Small intestine (tissue), 16 donors: ENCODE measurements at places on chromosomes 6 and 20. TPM values are rescaled to one million over a fixed set of nuclear protein-coding genes. Genes with fewer than 3 reads are reported as not detected.
A peak's percentile ranks its signal among the peaks of the same experiment; 100 is the strongest.

GRCh38 chr20:37669062-37669772 lies 24.6 kb upstream of the CTNNBL1 start:
- DNase-seq: no peak

GRCh38 chr6:110547266-110547964 lies 71.0 kb upstream of the SLC22A16 start:
- DNase-seq: no peak

DNA sequence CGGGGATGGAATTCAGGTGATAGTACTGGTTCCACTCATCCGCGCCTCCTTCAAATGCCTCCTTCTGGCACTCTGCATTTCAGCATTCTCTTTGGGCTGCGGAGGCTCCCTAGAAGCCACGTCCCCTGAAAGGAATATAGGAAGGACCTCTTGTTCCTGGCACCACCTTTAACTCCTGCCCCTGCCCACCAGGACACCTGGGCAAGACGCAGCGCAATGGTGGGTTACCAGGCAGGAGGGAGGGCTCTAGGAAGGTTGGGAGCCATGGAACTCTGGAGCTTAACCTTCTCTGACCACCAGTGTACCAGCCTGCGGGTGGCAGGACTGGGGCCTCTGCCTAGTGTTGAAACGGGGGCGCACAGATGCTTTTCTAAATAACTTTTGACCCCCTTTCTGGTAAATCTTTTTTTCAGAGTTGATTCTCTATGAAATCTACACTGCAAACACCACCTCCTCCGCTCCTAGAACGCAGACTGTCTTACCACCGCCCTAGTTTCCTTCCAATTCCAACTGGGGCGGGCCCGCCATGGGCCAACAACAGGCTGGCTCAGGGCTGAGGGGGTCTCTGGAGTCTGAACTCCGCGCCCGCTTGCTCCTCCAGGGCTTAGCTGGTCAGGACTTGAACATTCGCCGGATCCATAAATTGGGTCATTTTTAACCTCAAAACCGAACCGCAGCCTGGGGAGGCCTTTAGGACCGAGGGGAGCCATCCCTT lies 871 bp upstream of the SYNDIG1 start:
- no peak for DNase-seq

- no peak for DNase-seq
Observed at GRCh38 chr6:109672175-109672574, 18.8 kb downstream of the AK9 start.

SNRPB gene
- 147 TPM for polyA plus RNA-seq

DNA sequence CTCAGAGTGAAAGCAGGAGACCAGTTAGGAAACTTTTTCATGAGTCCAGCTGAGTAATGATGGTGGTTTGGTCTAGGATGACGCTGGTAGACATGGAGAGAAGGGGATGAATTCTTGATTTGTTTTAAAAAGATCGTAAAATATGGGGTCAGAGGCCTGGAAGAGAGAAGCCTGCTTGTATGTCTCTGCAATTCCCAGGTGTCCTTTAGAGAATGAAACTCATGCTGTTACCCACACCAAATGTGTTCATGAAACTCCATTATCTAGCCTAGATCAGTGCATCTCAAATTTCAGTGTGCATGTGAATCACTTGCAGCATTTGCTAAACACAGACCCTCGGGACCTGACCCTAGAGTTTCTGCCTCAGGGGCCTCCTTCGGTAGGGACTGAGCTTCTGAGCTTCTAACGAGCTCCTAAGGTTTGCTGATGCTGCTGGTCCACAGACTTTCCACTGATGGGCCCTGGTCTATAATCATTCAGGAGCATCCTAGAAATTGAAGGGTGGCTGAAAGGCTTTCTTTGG lies 302.0 kb upstream of the PLCB4 start:
- DNase-seq: no peak

DNA sequence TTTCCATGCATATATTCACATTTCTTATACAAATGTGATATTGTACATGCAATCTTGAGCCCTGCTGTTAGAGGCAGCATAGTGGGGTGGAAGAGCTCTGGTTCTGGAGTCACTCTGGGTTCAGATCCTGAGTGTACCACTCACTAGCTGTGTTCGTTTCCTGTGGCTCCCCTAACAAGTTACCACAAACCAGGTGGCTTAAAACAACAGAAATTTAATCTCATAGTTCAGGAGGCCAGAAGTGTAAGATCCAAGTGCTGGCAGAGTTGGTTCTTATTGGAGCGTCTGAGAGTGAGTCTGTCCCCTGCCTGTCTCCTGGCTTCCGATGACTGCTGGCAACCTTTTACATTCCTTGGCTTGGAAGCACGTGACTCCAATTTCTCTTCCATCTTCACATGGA lies 115.6 kb downstream of the MAP3K7 start:
- peak; percentile 10 for DNase-seq

DNA sequence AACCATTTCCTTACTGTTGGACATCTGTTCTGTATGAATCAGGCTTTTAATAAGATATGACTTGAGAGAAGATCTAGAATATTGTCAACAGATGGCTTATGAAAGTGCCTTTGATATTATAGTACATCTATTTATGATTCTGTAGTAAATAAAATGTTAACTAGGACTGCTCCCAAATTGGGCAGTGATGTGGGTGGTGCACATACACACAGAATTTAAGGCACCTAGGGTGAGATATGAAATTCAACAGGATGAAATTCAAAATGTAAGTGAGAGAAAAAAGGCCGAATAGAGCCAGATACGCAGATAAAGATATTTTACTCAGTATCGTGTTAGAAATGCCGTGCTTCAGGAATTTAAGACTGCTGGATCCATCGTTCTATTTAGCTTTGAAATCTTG lies 26.3 kb downstream of the FAM50B start:
- DNase-seq: no peak

DNA sequence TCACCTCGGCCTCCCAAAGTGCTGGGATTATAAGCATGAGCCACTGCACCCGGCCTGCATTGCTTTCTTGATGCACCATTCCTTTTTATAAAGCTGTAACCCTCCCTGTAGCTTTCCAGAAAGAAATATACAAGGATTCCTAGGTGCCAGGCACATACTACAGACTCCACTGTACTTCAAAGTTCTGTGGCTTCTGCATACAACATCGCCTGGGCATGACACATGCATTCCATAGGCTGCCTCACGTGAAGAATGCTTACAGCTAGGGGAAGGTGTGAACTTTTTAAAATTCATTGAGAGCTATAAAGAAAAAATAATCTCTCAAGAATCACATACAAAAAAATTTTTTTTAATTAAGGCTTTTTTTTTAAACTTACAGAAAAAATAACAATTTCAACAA lies 50.2 kb downstream of the TRAM2 start:
- DNase-seq: no peak

DNA sequence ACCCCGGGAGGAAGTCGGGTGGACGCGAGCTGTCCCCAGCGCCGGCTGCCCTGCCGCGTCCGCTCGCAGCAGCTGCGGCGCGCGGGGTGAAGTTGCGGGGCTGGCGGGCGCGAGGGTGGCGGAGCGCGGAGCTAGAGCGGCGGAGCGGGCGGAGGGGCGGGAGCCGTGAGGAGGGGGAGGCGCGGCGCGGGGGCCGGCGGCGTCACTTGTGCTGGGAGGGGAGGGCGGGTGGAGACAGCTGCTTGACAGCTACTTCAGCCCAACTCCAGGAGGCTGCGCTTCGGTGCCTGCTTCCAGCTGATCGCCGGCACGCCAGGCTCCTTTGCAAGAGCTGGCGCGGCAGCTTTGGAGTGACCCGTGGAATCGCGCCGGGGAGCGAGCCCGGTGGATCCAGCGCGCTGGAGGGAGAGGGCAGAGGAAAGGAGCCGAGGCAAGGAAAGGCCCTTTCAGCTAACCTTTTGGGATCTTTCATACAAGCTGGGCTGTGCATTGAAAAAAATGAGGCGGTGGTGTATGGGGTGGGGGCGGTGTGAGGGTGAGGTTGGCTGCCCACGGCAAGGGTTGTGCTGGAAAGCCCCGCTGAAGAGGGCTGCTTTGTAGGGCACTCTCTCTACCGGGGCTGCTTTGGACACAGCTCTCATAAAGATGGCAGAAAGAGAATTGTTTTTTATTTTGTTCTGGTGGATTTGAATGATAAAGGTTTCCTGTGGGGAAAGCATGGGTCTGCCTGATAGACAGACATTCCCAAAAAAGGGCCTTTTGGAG lies 24.6 kb downstream of the RIPOR2 start:
- peak; percentile 65 for DNase-seq

DNA sequence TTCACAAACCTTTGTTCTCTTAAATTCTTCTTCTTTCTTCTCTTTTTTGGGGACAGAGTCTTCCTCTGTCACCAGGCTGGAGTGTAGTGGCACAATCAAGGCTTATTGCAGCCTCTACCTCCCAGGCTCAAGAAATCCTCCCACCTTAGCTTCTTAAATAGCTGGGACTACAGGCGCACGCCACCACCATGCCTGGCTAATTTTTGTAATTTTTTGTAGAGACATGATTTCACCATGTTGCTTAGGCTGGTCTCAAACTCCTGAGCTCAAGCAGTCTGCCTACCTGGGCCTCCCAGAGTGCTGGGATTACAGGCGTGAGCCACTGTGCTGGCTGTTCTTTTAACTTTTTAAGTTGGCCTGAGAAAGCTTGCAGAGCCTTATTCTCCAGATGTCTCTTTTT lies 48.0 kb downstream of the NCOA3 start:
- no peak for DNase-seq

- no peak for DNase-seq
Observed at GRCh38 chr6:16922282-16922681, 161.0 kb upstream of the ATXN1 start.

GRCh38 chr20:50110141-50111047 lies 2.6 kb downstream of the UBE2V1 start:
- peak; percentile 65 for DNase-seq

KCNB1 gene
- polyA plus RNA-seq: 1.2 TPM

TINAG gene
- 13.4 TPM for polyA plus RNA-seq

DNA sequence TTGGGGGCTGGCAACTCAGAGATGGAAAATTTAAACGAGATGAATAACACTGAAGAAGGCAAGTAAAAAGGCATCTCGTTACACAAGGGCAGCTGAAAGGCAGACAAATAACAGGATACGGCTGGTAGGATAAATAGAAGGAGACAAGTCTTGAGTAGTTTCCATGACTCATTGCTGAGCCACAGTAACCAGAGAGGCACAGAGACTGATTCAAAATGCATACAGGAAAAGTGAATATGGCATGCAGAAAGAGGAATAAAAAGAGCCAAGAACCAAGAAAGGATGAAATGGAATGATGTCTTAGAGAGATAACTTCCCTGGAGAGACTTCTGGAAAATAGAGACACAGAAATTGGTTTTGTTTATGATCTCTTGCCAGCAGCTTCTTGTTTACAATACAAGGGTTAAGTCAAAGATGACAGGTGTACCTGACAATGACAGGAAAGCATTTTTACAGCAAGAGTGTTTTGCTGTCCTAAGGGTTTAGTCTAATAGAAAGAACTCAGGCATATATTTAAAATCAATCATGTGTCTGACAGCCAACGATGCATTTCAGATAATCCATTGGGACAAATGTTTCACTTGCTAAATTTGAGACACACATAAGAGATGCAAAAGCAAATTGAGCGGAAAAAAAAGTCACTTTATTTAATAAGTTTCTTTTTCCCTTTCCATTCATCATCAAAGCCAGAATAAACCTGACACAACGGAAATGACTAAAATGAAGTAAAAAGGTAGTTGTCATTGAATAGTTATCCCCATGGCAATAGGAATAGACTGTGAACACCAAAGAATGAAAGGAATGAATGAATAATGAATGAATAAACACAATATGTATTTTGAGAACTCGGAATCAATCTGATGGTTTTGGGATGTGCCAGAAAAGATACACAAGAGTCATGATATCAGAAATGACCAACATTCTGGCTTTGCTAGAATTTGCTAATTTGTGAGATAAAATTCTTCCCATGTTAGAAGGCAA lies 68.0 kb upstream of the KCNQ5 start:
- no peak for DNase-seq

TP53TG5 gene
- not detected for polyA plus RNA-seq

DNA sequence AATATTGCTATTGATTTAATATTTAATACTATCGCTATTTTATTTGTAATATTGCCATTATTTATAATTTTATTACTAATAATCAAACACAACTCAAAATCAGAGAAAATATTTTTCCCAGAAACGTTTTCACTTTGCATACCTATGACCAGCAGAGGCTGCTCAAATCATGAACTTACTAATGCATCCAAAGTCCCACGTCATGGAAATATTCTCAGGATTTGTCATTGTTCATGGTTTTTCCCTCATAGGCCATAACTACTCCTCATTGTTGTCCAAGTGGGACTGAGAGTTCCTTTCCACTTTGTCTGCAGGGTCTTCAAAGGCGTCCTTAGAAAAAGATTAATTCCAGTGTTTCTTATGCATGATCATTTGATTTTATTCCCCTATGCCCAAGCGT lies 344.8 kb downstream of the THBS2 start:
- no peak for DNase-seq

- DNase-seq: no peak
Observed at GRCh38 chr6:43891072-43891870, 121.3 kb downstream of the VEGFA start.

MTFR2 gene
- polyA plus RNA-seq: 1.6 TPM

FBXO5 gene
- polyA plus RNA-seq: 3.0 TPM

WFDC10B gene
- not detected for polyA plus RNA-seq

DNA sequence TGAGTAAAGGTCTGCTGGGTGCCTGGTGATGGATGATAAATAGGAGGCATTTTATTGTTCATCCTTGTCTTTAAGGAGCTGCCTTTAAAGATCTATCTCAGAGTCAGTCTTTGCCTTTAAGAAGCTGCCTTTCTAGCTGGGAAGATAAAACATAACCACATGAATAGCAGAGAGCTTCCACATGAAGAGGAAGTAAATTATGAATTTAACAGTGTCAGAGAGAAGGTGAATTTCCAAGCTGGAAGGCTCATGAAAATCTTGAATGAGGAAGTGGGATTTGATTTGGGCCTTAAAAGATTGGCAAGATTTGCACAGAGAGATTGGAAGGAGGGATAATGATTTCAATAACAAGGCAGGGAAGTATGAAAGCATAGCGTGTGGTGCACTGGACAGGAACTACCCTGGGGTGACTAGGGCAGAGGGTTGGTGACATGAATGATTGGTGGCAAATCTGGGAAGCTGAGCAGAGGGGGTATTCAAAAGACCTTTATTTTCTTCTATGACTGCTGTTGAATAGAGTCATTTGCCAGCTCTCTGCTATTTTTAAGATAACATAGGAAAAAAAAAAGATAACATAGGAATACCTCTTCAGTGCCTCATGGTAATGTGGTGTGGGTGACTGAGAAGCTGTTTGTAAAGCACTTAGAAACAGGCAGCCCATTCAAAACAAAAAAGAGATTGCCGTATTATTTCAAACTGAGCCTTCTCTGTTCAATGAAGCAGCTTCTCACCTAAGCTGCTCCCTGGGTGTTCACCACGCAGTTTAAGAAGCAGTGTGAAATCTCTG lies 591.6 kb downstream of the PKHD1 start:
- no peak for DNase-seq

DNA sequence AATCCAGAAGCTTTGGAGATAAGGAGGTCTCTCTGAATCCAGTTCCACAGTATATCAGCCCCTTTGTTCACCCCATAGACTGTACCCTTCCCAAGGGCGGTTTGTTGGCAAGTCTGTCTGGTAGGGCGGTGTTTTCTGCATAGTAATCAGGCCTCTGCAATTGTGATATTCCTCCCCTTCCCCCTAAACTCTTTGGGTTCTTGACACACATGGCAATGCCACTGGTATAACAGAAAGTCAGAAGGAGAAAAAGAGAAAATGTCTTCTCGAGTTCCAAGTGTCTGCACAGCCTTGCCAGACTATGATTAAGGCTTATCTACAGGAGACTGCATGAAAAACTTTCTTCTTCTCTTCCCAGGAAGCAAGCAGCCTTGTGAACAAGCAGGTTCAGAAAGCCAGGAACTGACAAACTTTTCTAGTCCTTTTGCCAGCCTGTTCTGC lies 45.6 kb downstream of the FOXO3 start:
- no peak for DNase-seq
